ENCODE measurements at places on chromosomes 1 and 21.
A peak's percentile ranks its signal among the peaks of the same experiment; 100 is the strongest.

GRCh38 chr1:37556712-37557196, at the start of gene DNALI1:
Gene DNALI1, plus strand, starts transcription at chr1:37556940. Its CDS starts 55 bp downstream, at chr1:37556995.
- DNase-seq = no peak

DNA sequence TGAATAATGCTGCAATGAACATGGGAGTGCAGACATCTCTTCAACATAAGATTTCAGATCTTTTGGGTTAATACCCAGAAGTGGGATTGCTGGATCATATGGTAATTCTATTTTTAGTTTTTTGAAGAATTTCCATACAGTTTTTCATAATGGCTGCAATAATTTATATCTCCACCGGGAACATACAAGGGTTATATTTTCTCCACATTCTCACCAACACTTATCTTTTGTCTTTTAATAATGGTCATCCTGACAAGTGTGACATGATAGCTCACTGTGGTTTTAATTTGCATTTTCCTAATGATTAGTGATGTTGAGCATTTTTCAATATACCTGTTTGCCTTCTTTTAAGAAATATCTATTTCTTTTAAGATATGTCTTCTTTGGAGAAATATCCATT, 44.5 kb upstream of the WARS2 start:
- DNase-seq = no peak

- no peak for DNase-seq
These were observed 3.8 kb upstream of the MUL1 start for GRCh38 chr1:20511518-20512428.

DNA sequence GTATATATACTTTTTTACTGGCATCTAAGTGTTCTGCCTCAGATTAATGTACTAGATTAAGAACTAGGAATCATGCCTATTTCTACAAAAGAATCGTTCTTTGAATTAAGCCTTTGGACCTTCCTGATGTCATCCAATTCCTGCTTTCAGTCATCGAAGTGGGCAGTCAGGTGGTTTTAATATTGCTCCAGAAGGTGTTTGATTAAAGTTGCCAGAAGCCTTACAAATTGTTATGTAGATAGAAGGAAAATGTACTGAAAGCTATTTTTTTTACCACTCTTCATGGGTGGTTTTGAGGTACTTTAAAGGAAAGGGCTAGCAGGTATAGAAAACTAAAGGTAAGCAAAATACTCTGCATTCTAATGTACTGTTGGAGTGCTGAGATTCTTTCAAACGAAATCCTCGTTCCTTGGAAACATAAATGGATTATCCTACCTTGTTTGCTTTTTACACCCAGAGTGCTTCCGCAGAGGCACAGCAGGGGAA, 716 bp downstream of the CTBS start:
- DNase-seq = no peak

DNA sequence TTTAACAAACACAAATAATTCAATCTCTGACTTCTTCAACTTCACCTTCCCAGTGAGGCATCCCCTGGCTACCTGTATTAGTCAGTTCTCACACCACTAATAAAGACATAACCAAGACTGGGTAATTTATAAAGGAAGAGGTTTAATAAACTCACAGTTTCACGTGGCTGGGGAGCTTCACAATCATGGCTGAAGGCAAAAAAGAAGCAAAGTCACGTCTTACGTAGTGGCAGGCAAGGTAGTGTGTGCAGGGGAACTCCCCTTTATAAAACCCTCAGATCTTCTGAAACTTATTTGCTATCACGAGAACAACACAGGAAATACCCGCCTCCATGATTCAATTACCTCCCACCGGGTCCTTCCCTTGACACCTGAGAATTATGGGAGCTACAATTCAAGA, 478.5 kb downstream of the ADGRL2 start:
- no peak for DNase-seq

- no peak for DNase-seq
These were observed 24.5 kb upstream of the TRIM45 start for GRCh38 chr1:117146072-117146471.

- DNase-seq = no peak
These were observed 6.7 kb upstream of the FNDC5 start for GRCh38 chr1:32877211-32878110.

GRCh38 chr1:218634212-218634611, 289.1 kb downstream of the TGFB2 start:
- no peak for DNase-seq

DNA sequence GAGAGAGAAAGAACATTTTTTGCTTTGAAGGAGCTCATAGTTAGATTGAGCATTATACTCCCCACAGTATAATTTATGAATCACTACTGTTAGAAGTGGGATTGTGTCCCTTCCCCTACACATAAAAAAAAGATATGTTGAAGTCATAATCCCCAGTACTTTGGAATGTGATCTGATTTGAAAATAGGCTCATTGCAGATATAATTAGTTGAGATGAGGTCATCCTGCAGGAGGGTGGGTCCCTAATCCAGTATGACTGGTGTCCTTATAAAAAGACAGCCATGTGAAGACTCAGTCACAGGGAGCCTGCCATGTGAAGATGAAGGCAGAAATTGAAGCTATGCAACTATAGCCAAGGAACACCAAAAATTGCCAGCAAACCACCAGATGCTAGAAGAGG, 76.4 kb downstream of the TGFB2 start:
- DNase-seq = no peak

- DNase-seq = no peak
These were observed 17.5 kb downstream of the CHML start for GRCh38 chr1:241622669-241623068.

DNA sequence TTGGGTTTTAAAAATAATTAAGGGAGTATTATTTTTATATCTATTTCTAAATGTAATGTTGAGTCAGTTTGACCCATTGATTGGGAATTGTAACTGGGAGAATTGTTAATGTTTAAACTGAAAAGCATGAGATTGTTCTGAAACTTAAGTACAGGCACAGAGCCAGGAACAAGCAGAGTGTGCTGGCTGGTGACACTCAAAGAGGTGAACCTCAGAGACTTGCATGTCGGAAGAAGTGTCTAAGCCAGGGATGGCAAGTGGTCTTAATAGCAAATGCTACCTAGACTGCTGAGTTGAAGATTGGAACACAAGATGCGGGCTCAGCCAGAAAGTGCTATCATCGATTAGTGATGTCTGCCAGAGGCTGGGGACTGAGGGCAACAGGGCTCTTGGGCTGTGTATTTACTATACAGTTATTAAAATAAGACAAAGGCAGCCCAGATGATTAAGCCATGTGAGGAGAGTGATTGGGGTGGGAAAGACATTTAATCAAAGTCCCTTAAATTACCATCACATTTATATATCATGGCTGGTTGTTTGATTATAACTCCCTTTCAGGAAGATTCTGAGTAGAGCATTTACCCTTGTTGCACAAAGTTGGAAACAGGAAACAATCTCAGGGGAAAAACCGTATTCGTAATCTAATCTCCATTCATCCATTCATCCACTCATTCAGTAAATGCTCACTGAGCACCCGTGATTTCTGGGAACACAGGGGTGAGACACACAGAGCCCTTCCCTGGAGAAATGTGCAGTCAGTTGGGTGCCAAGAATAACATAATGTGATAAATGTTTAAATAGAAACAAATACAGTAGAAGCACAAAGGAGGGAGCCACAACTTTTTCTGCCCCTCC, 42.8 kb downstream of the C8A start:
- DNase-seq = no peak

GRCh38 chr21:43868461-43868860, 3.4 kb downstream of the AGPAT3 start:
- DNase-seq = no peak

GRCh38 chr1:217899614-217900013, 268.5 kb downstream of the SPATA17 start:
- DNase-seq = no peak

- DNase-seq = no peak
These were observed 454.5 kb downstream of the SMYD3 start for GRCh38 chr1:246052603-246053002.

DNA sequence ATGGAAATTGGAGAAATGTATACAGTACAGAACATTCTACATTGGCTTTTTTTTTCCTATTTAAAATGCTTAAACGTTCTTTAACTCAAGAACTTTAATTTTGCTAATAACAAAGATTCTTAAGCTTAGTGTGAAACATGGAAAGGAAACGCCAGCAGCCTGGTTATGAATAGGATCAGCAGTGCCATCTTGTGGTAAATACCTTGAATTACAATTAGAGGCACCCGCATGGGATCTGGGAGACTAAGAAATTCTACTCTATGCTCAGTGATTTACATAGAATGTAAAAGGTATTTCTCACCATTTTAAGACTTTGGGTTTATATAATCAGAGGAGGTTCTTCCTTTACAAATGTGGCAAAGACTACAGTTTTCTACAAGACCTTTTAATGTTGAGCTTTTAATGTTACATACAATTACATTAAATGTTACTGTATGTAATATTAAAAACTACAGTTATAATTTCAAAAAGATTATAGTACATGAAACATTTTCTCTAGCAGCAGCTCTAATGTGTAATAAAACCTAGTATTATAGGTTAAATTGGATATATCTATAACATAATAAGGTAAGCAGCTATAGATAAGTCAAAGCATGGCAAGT, 32.1 kb upstream of the APOBEC4 start:
- peak; percentile 59 for DNase-seq

GRCh38 chr21:42112857-42113256, 41.7 kb downstream of the UMODL1 start:
- no peak for DNase-seq

DNA sequence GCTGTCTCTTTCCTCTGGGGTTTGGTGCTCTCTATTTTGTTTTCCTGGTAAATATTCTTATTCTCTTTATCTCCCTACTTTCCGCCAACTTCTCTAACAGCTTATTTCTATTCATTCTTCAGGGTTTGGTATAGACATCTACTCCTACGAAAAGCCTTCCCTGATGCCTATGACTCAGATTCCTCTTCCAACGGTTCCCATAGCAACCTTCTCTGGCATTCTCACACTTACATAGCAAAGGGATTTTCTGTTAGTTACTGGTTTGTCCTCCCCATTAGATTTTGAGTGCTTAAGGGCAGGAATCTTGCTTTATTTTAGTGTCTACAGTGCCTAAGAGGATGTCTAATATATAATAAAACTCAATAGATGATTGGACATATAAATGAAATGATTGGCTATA, 407.6 kb upstream of the DEPDC1 start:
- no peak for DNase-seq

DNA sequence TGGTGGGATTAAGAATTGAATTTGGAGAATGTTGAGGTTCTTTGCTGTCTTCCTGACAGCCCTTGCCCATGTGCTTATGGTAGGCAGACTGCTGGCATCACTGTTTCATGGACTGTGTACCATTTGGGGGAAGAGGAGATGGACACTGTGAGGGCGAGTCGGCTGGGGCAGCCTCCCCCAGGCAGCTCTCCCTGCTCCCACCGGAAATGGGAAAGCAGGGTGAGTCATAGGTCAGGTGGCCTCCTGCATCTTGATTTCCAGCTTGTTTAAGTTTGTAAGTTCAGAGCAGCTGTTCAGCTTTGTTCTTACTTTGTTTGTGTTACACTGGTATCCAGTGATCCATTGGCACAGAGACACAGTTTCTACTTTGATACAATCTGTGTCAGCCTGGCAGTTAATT, 87.2 kb upstream of the CNIH3 start:
- DNase-seq = no peak

GRCh38 chr1:64203420-64203819, at the start of gene UBE2U:
Gene UBE2U, plus strand, starts transcription at chr1:64203623. Its CDS starts 428 bp downstream, at chr1:64204051.
- DNase-seq = no peak

- DNase-seq = no peak
These were observed 2.2 kb downstream of the SMCP start for GRCh38 chr1:152880316-152880715.

DNA sequence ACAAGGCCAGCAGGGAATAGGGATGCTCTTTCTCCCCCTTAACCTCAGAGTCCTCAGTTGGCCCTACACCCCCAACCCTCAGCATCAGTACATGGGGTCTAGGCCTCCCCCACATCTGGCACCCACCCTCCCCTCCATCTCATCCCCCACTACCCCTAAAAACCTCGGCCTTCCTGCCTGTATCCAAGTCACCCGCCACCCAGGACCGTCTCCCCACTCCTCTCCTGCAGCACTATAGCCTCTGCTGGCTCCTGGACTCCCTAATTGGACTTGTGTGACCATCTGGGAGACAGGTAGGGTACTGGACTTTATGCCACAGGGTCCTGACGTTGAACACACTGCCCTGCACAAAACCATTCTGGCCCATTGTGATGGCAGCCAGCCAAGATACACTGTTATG, 6.0 kb downstream of the RSPH1 start:
- no peak for DNase-seq

- no peak for DNase-seq
These were observed 2.5 kb downstream of the PPP1R15B start for GRCh38 chr1:204409123-204409522.

- DNase-seq = no peak
These were observed 60.8 kb upstream of the PGD start for GRCh38 chr1:10338047-10338446.

GRCh38 chr1:109152196-109152595, 38.3 kb downstream of the ELAPOR1 start:
- no peak for DNase-seq

- no peak for DNase-seq
These were observed 74.6 kb upstream of the PDC start for GRCh38 chr1:186535388-186536133.

- DNase-seq = no peak
These were observed 699.2 kb upstream of the ZP4 start for GRCh38 chr1:238589843-238590435.

DNA sequence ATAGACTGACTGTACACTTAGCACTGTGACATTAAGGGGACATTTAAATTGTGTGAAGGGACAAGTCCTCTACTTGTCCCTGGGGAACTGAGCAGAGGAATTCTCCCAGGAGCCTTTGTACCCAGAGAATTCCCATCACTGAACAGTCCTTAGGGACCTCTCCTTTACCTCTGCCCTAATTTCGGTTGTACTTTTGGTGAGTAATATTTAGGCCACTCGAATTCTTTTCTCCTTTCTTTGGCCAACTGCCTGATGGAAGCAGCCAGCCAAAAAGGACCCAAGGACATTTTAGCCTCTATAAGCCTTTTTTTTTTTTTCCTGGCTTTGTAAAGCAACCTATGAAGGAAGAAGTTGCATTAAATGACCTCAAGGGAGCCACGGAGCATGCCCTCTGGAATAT, 71.5 kb downstream of the NR5A2 start:
- DNase-seq = no peak

GRCh38 chr1:91700771-91701471, 185.0 kb downstream of the TGFBR3 start:
- no peak for DNase-seq

DNA sequence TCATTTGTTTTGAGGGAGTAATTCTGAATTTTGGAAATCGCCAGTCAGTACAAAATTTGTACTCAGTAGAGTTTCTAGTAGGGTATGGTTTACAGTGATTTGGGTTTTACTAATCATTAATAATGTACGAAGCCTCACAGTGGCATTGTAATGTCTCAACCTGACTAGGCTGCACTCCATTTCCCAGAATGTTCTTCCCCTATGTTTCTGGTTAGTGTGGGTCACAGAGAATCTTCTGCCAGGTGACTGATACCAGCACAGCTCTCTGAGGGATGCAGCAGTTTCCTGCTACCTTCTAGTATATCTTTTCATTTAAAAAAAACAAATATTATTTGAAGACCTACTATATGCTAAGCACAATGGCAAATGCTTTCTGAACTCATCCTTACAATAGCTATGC, 112.9 kb downstream of the PTPN14 start:
- no peak for DNase-seq

- no peak for DNase-seq
These were observed 21.4 kb downstream of the CNST start for GRCh38 chr1:246587606-246588005.

All from CD4-positive, alpha-beta T cell treated with Interleukin-6 at 100 ng/mL for 8 hours (primary cell).